EL (cell line): ENCODE measurements at places on chromosomes 13 and 19.
A peak's percentile ranks its signal among the peaks of the same experiment; 100 is the strongest.

GRCh38 chr13:51849145-51850101 is 4.4 kb upstream of the TMEM272 start:
- DNase-seq: peak; percentile 31

- DNase-seq: no peak
These were observed 133.6 kb upstream of the RNF113B start for GRCh38 chr13:98310485-98311199.

- no peak for DNase-seq
These were observed 68.3 kb upstream of the DACH1 start for GRCh38 chr13:71935166-71935840.

DNA sequence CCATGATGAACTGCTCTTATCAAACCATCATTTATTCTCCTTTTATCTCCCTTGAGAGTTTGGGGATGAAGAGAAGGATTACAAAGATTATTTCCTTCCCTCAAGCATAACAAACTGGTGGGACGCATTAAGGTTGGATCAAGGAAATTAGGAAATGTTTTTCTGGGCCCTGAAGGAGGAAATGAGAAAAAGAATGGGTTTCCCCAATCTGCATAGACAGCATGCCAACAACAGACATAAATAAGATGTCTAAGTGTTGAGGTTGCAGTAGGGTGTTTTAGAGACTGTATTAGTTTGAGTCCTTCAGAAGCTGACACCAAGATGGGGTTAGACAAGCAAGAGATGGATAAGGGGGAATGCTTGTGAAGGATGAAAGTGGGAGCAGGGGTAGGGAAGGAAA is 7.3 kb downstream of the EPSTI1 start:
- DNase-seq: no peak

- DNase-seq: peak; percentile 29
These were observed 2.6 kb downstream of the POU2F2 start for GRCh38 chr19:42129399-42130253.

- peak; percentile 29 for DNase-seq
These were observed at the start of gene SH2D3A for GRCh38 chr19:6767357-6768235. Gene SH2D3A (minus strand): TSS chr19:6767435. CDS start chr19:6763748, 3,687 bp downstream.

DNA sequence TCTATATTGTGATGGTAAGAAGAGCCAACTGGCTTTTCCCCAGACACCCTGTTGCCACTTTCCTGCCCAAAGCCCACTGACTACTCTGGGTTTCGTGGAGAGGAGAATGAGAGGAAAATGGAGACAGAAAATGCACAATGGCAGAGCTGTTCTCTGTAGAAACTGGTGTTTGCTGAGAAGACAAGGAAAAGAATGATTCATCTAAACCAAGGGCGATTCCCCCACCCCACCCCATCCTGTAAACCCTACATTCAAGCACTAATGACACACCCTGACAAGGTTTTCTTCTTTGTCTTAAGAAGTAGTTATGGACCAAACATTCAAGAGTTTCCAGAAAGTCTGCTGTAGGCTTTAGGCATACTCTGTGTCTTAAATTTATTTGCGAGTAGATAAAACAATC is 68.8 kb downstream of the DOCK9 start:
- DNase-seq: peak; percentile 9

DNA sequence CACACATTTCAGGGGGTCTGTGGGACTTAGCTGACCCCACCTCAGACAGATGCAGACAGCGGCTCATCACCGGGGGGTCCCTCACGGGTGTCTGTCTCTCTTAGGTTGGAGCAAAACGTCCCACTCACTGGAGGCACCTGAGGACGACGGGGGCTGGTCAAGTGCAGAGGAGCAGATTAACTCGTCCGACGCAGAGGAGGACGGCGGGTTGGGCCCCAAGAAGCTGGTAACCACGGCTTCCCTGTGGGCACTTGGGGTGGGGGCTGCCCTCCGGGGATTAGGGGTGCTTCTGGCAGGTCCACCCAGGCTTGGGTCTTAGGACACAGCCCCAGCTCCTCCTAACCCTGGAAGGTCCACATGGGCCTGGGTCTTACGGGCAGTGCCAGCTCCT is 11.2 kb upstream of the F7 start:
- DNase-seq: no peak

GRCh38 chr19:55156202-55157063 is 1.1 kb downstream of the TNNI3 start:
- DNase-seq: peak; percentile 46

DNA sequence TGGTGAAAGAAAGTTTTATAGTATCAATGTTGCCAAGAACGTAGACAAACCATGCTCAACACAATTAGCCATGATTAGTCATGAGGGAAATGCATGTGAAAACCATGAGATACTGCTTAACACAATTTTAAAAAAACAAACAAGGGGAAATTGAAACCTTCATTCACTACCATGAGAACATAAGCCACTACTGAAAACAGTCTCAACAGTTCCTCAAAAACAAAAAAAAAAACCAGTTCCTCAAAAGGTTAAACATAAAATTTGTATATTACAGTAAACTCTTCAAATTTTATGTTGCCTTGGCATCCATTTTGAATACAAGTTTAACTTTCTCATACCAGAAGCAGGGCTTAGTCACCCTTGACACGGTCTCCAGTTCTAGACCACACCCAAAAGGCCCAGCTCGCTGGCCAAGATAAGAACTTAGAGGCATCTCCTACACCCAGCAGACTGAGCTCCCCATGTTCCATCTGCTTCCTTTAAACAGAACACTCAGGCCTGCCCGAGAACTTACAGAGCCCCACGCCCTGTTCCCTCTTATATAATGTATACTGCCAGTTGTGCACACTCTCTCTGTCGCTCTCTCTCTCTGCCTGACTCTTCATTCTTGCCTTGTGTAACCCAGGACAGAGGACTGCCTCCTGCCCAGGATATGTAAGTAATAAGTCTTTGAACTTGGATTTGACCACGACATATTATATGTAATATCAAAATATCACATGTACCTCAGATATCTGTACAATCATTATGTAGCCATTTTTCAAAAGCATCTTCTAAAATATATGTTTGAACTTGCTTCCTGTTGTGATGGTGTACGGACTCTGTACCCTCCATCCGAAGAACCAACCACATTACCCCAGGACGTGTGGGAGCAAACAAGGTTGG is 67.4 kb downstream of the STK24 start:
- DNase-seq: peak; percentile 92

- DNase-seq: peak; percentile 43
These were observed 1.2 kb downstream of the ITPKC start for GRCh38 chr19:40717880-40718773.

- DNase-seq: peak; percentile 1
These were observed 82.5 kb upstream of the FGF14 start for GRCh38 chr13:102484329-102484728.

DNA sequence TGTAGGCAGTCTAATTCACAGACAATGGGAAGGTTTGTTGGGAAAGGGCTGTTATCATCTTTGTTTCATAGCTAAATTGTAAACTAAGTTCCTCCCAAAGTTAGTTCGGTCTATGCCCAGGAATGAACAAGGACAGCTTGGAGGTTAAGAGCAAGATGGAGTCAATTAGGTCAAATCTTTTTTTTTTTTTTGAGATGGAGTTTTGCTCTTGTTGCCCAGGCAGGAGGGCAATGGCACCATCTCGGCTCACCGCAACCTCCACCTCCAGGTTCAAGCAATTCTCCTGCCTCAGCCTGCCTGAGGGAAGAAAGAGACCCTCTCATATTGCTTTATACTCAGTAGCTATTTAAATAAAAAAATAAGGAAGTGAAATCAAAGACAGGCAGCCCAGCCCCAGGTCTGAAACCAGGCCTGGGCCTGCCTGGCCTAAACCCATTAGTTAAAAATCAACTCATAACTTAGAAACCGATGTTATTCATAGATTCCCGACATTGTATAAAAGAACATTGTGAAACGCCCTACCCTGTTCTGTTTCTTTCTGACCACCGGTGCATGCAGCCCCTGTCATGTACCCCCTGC is 297.4 kb upstream of the SGCG start:
- DNase-seq: no peak

- no peak for DNase-seq
These were observed 14.3 kb downstream of the MISP start for GRCh38 chr19:765179-765738.

- no peak for DNase-seq
These were observed 605 bp downstream of the LRG1 start for GRCh38 chr19:4539169-4539692.

DNA sequence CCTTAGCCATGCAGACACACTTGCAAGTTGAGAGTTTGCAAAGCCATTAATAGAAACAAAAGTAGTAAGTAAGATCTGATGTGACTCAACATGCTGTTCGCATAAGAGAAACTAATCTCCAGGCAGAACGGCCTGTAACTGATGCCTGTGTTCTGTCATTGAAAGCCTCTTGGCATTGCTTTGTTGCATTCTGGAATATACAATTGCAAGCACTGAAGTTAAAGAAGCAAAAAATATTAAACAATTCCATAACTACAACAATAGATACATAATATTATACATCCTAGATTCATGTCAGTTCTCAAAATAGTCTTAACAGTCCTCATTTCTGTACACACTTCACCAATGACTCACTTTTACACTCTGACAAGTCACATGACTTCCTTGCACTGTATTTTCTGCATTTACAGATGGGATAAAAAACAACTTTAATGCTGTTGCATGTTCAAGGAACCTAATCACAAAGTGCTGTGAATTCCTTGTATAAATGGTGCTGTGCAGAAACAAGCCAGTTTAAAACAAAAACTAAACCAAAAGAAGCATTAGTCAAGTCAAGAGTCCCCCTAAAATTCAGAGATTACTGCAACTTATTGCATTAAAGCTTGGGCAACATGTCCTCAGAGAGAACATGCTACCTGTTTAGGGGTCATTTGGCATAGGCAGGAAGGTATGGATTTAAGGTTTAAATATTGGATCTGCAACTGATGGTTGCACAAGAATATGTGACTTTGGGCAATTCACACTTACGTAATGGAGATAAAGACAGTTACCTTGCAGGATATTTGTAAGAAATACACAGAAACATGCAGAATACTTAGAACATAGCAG is 79.5 kb upstream of the SERP2 start:
- no peak for DNase-seq

- DNase-seq: no peak
These were observed 22.0 kb downstream of the MPND start for GRCh38 chr19:4365341-4365740.

DNA sequence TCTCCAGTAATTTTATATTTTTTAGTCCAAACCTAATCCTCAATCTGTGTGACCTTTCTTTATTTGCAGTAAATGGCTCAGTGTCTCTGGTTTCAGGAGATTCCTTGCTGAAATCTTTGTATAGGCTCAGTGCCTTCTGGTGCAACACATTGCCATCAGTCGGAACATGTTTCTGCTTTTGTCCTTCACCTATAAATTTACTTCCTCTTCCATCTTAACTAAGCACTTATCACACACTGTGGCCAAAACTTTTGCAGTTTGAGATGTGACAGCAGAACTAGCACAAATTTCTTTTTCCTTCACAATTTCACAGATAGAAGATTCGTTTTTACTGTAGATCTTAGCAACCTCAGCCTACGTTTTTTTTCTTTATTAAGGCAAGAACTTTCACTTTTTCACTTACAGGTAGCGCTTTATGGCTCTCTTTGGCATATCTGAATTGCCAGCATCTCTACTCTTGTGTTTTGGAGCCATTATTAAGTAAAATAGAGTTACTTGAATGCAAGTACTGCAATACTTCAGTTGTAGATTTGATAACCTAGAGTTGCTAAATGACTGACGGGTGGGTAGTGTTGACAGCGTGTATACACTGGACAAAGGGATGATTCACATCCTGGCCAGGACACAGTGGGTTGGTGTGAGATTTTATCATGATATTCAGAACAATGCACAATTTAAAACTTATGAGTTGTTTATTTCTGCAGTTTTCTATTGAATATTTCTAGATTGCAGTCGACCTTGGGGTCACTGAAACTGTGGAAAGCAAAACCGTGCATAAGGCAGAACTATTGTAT is 44.3 kb downstream of the NDFIP2 start:
- peak; percentile 9 for DNase-seq

GRCh38 chr19:30690935-30691818 is 319.0 kb downstream of the ZNF536 start:
- DNase-seq: no peak

GRCh38 chr13:113533161-113533840 is 42.8 kb upstream of the DCUN1D2 start:
- no peak for DNase-seq

DNA sequence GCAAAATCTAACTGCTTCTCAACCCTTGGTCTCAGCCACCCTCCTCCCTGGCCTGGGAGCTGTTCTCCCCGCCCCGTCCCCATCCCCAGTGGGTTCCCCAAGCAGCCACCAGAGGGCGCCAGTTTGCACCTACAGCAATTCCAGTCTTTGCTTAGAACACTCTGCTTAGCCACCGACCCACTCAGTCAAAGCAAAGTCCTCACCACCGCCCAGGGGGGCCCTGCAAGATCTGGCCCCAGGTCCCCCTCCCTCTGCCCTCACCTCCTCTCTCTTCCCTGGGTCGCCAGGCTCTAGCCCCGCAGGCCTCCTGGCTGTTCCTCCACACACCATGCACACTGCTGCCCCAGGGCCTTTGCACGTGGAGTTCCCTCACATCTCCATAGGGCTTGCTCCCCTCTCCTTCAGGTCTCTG is 12.4 kb downstream of the TMEM143 start:
- DNase-seq: peak; percentile 62

DNA sequence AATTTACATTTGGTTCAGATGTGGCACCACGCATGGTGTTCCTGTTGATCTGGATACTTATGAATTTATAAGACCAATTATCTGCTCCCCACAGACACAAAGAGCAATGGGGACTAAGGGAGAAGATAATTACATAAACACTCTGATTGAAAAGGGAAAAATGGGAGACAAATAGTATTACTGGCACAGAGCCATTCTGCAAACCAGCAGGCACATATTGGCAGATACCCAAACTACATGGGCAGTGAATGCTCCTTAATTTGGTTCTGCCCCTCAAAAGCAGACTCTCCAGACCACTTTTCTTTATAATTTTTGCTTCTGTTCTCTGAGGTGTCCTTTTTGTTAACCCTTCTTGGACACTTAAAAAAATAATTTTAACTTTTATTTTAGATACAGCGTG is 1674.2 kb downstream of the PCDH9 start:
- no peak for DNase-seq

DNA sequence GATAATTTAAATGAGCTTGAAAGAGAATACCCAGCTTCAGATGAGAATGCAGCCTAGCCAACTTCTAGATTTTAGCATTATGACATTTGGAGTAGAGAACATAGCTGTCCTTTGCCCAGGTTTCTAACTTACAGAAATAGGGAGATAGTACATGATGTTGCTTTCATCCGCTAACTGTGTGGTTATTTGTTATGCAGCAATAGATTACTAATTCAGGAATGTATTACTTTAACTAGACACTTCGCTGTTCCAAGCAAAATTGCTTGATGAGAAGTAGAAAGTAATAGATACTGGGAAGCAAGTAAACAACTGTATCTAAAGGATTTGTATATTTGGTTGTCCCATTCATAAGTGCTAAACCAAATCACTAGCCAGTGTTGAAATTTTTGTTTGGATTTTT is 790.9 kb upstream of the PRR20A start:
- no peak for DNase-seq
